Sigmoid colon (tissue), 7 donors: ENCODE measurements at places on chromosomes 1 and 21. TPM values are rescaled to one million over a fixed set of nuclear protein-coding genes. Genes with fewer than 3 reads are reported as not detected.
A peak's percentile ranks its signal among the peaks of the same experiment; 100 is the strongest.

The BARHL2 gene
- not detected for total RNA-seq

The OR2M3 gene
- total RNA-seq, result not detected

The CAPN9 gene
- 0.55 TPM for total RNA-seq

The FAM163A gene
- total RNA-seq, result 0.36 TPM

DNA sequence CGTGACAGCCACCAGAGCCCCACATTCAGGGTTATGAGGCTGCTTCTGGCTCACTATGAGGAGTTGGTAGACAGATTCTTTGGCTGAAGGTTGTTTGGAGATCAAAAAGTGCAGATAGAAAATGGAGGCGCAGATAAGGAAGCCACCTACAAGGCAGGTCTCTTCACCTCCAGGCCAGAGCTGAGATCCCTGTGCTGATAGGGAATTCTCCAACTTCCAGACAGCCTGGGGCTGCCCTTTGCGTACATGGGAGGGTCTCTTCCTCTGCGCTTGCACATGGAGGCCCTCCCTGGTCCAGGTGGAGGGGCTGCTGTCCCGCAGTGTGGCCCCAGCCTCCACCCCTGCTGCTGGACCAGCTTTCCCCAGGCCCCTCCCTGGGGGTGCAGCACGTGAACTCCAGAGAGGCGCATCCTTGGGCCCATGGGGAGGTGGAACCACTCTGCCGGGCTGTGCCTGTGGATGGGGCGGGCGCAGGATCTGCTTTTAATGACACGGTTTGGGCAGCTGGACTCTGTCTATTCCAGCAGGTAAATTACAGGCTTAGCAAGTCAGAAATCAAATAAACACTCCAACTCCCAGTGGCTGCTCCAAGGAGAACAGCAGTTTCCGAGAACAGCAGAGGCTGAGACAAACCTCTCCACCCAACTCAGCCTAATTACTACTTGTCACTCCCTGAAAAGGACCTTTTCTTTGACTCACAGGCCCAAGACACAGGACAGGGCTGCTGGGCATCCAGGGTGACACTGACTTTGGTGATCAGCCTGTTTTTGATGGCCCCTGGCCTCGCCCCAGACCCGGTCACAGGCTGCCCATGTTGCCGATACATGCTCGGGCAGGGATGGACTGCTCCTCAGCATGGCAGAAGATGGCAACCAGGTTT lies 12.4 kb downstream of the OXCT2 start:
- DNase-seq, result no peak

DNA sequence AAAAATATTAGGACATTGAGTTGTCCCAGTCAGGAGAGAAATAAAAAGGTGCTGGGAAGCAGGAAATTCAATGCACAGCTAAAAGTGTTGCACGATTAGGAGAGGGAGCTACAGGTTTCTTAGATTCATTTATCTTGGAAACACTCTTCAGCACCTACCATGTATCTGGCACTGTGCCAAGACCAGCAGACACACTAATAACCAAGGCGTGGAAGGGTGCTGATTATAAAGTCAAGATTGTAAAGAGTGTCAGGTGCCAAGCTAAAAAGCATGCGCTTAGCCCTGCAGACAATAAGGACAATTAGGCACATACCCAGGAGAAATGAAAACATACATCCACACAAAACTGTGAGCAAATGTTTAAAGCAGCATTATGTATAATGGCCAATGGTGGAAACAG lies 129.9 kb downstream of the DSCAM start:
- DNase-seq, result no peak

DNA sequence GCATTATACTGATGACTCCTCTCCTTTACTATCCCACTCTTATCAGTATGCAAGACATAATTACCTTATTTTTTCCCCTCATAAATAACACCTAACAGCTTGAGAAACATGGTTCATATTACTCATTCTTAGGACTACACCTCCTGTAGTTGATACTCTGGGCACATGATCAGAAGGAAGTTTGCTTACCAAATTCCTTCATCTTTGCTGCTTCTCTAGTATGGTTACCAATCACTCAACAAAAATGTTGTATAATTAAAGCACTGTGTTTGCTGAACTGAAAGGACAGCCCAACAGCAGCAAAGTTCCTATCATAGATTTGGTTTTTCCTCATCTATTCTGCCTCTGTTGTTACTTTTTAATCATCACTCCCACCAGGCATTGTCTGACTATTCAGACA lies 586.3 kb downstream of the LRRIQ3 start:
- DNase-seq, result no peak

DNA sequence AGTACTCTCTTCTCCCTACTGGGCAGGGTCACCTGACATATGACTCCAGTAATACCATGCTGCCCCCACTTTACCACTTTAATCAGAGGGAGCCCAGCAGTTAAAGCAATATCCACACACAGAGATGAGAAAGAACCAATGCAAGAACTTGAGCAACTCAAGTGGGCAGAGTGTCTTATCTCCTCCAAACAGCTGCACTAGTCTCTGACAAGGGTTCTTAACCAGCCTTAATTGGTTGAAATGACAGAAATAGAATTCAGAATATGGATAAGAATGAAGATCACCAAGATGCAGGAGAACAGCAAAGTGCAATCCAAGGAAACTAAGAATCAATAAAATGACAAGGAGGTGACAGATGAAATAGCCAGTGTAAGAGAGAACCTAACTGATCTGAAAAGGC lies 91.0 kb downstream of the KCNT2 start:
- no peak for DNase-seq

DNA sequence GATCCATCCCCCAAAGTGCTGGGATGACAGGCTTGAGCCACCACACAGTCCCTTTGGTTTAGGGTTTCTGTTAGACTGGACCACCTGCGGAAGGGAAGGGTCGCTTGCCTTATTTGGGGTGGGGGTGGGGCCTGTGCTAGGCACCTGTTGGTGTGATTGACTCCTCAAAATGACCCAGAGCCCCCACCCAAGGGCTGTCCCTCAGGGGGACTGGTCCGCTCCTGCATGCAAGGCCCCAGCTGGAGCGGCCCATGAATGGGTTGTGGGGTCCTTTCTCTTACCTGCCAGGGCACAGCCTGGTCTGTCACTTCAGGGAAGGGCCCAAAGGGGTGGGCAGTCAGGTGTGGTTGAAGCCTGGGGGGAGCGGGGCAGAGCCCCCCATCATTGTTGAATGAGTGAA lies 1.8 kb upstream of the CSTB start:
- no peak for DNase-seq

- DNase-seq, result peak; percentile 80
Measured at GRCh38 chr1:171126504-171126903, 35.8 kb downstream of the FMO3 start.

DNA sequence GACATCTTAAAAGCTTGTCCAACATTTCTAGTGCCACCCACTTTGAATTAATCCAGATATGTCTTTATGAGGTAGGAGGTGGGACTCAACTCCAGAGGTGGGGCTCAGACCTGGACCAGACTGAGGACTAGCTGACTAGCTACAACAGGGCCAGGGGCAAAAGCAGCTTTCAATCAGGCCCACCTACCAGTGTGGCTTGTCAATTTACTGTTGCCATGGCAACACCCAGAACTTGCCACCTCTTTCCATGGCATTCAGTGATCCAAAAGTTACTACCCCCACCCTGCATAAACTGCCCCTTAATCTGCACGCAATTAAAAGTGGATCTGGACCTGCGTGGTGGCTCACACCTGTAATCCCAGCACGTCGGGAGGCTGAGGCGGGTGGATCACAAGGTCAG lies 113.2 kb upstream of the KAZN start:
- DNase-seq, result no peak

DNA sequence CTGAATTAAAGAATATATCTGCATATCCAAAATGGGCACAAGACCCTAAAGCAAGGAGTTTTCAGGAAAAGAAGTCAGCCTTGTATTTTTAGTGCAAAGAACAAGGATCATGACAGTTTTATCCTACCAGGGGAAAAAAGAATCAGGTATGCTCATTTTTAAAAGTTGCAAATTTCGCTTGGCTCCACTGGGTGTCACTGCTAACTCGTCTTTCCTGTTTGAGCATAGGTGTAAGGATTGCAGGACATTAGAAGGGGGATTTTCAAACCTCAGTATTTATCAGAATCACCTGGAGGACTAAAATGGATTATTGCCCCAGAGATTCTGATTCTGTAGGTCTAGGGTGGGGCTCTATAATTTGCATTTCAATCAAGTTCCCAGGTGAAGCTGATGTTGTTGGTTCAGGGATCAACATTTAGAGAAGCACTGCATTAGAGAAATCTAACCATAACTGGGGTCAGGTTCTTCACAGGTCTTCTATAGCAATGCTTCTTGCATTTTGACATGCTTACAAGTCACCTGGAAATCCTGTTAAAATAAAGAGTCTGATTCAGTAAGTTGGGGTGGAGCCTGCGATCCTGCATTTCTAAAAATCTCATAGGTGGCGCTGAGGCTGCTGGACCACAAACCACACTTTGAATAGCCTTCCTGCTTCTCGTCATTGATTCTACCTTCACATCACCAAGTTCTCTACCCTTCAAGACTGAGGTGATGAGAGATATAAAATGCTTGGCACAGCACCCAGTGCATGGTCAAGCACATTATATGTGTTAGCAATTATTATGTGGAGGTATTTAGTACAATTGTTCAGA lies 39.6 kb downstream of the NUF2 start:
- no peak for DNase-seq

DNA sequence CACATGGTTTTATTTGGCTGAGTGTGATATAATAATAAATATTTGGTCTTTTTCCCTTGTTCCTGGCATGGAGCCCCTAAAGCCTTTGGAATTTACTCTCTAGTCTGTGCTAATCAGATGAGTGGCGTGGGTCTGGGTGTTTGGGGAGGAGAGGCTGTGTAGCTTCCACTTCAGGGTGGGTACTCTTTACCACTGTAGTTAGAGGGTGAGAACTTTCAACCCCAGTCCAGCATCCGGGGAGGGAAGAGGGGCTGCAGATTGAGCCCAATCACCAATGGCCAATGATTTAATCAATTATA lies 20.0 kb downstream of the USP25 start:
- no peak for DNase-seq

GRCh38 chr1:94934551-94934950 lies 7.6 kb upstream of the CNN3 start:
- no peak for DNase-seq

DNA sequence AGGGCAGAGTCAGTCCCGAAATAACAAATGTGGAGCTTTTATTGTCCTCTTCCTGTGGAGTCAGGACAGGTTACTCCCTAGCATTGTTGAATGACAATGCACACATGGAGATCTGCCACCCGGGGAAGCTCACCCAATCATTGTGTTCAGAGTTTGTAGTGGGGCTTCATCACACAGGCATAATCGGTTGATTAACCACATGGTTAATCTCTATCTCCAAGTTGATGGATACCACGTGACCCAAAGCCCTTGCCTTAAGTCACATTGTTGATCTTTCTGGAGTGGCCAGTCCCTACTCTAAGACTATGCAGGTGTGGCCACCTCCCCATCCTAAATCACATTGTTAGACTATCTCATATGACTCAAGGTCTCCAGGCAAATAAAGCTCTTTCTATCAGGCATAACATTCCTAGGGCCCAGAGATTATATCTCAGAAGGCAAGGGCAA lies 2.6 kb upstream of the C1orf141 start:
- no peak for DNase-seq

- DNase-seq, result no peak
Measured at GRCh38 chr1:113768916-113769600, 9.8 kb upstream of the PHTF1 start.

GRCh38 chr1:167928457-167928852 lies 8.0 kb upstream of the DCAF6 start:
- no peak for DNase-seq

- peak; percentile 0 for DNase-seq
Measured at GRCh38 chr1:5349526-5349925, 642.7 kb downstream of the NPHP4 start.
